ENCODE measurements at places on chromosomes 7 and 10.

DNA sequence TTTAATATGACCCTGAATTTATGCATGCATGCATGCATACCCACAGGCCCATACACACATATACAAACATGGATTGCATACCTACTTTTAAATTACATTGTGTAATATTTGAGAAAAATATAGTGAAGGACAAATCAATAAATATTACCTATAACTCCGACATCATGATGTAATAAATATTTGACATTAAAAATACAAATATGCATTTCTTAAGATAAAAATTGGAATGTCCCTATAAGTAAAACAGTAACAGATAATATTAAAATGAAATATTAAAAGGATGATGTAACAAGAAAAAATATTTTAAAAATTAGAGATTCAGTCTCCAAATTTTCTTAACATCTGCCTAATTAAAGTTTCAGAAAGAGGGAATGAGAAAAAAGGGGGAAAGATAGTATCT, 433.0 kb downstream of the MDFIC start:
- DNase-seq = no peak

DNA sequence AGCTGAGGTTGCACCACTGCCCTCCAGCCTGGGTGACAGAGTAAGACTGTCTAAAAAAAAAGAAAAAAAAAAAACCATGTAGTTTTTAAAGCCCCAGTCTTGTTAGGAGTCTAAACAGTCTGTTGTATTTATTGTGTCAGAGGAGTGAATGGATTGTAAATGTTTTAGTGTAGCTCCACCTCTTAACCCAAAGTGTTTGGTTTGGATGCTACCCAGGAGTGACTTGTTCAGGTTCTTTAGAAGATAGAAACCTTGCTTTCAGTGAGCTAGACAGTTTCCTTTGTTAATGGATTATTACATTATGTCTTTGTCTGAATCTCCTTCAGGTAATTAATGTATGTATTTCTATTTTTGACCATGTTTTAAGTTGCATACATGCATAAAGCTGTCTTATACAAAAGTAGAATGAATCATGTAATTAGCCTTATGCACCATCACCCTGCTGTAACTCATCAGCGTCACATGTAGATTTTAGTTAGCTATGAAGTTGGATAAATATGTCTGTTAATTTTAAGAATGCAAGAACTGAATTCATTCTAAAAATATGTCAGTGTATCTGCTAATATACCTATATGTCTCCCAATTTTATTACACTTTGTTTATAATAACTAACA, 97.7 kb downstream of the TAF3 start:
- DNase-seq = no peak

DNA sequence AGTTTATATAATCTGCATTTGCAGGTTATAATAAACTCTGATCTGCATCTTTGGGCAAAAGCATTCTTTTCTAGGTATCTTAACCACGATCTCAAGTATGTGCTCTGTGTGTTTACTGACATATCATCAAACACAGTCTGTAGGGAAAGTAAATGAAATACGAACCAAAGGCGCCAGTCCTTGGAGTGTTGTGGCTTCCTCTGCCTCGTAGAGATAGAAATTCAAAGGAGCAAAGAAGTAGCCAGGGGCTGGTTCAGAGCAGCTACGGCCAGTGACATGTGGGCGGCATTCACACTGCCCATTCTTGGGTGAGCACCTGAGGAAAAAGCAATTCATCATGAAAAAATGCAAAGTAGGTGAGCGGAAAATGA, 38.7 kb downstream of the LAMB4 start:
- DNase-seq = no peak

DNA sequence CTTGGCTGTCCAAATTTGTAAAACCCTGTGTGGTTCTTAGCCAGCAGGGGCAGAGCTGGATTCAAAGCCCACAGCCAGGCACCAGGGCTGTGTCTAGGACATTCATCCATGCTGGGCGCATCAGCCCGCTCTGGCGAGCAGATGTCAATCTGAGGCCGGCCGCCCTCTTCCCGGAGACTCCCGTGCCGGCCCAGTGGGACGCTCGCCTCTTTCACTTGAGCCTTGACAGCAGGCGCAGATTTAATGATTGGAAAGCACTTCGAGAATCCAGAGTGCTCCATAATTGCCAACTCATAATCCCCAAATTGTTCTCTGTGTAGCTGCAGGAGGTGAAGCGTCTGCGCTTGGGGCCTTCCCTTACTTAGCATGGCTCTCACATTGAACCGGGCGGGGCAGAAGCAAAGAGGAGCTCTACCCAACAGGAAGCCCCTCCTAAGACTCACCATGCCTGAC, 36.7 kb downstream of the SLIT1 start:
- DNase-seq = peak; percentile 91

DNA sequence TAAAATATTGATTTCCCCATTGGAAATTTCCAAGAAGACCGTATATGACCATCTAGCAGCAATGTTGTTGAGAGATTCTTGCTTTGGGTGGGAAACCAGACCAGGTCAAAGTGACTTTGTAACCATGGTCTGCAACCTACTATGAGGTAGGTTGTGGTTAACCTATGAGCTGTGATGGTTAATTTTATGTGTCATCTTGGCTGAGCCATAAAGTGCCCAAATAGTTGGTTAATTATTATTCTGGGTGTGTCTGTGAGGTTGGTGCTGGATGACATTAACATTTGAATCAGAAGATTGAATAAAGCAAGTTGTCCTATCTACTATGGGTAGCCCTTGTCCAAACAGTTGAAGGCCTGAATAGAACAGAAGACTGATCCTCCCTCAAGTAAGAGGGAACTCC, 18.3 kb upstream of the RALA start:
- DNase-seq = no peak

GRCh38 chr10:66049335-66049734, 876.5 kb upstream of the LRRTM3 start:
- no peak for DNase-seq

GRCh38 chr7:153034791-153035190, 275.2 kb downstream of the ACTR3B start:
- no peak for DNase-seq

GRCh38 chr7:71625545-71625944, 493.6 kb downstream of the GALNT17 start:
- no peak for DNase-seq

GRCh38 chr10:97067716-97068391, 117.9 kb downstream of the SLIT1 start:
- peak; percentile 22 for DNase-seq

GRCh38 chr10:22228167-22228938, 10.5 kb upstream of the EBLN1 start:
- DNase-seq = no peak

DNA sequence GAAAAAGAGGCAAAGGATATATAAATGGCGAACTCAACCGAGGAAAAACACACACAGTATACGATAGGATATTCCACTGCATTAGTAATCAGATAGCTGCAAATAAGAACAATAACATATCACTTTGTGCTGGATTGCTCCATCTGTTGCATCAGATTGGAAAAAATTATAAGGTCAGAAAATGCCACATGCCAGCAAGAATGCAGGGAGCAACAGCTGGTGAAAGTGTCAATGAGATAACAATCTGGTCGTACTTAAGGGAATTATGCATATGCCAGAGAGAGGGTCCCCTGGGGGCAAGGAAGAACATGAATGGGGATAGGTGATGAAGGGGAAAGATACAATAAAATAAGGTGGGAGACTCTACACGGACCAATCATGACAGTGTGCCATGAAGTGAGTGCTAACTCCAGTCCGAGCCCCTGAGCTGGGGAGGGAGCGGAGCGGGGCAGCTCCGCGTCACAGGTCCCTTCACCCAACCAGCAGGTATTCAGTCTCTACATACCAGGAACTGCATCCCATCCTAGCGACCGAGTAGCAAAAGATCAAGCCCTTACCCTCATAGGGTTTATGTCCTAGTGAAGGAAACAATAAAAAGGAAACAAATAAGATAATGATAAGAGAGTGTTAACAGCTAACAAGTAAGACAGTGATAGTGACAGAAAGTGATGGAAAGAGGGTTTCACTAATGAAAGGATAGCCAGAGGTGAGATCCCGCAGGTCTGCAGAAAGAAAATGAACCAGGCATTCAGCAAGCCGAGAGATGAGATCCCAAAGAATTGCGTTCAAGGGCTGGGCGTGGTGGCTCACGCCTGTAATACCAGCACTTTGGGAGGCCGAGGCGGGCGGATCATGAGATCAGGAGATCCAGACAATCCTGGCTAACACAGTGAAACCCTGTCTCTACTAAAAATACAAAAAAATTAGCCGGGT, 9.4 kb downstream of the MPP7 start:
- DNase-seq = no peak

GRCh38 chr10:4351723-4352413, 474.1 kb upstream of the AKR1E2 start:
- no peak for DNase-seq
